Panc1 (cell line): ENCODE measurements at places on chromosomes 7 and 10.

DNA sequence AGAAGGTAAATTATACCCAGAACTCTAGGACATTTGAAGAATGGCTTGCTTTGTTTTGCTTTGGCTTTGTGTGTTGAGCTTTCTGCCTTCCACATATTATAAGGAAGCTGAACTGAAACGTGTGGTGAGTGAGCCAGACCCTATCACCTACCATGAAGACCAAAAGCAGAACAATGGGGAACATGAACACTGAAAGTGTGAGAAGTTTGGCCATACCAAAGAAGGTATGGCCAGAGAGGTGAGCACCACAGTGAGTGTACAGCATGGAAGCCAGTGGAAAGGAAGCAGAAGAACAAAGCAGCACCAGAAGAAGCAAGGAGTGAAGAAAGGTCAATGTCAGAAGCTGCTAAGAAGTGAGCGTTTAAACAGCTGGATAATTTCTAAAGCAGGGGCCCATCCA, 59.7 kb upstream of the CCDC71L start:
- no peak for DNase-seq

DNA sequence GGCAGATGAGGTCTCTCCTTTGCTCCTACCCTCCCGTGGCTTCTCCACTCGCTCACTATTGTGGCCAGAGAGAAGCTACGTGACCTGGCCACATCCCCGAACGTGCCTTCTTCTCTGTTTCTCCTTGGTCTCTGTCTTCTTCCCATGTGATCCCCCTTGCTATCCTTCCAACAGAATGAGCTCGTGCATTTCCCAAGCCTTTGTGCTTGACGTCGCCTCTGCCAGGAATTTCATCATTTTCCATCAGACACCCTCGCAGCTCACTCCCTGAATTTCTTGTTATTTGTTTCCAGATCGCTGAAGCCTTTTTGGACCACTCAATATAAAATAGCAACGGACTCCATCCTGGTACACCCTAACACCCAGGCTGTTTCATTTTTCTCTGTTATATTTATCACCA, 13.8 kb upstream of the INHBA start:
- DNase-seq, result no peak

DNA sequence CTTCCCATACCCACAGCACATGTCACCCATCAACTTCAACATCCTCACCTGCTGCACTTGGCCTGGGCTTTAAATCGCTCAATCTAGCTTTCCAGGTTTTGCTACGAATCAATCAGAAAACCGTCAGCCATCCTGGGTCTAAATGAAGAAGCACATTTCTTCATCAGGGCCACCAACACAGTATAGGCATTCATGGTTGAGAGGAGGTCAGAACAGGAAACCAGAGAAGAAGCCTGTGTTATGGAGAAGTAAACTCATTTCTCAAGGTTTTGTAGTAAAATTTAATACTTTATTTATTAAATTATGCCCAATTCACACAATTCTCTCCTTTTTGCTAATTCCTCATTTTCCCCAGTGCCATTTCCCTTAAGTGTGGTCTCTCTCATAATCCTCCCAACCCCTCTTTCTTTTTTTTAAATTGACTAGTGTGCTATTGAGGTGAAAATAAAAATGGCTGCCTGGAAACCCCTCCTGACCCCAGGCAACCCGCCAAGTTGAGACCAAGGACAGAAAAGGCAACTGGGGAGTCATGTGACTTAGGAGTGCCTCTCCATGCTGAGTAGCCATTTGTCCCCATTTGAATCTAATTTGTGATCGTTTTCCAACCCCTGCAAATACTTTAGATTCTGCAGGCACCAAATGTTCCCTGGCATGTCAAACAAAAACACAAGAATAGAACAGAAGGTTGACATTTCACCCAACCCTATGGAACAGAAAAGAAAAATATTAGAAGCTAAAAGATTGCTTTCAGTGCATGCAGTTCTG, 181.1 kb upstream of the NAMPT start:
- DNase-seq, result no peak

GRCh38 chr10:97121041-97121440, 64.7 kb downstream of the SLIT1 start:
- DNase-seq, result no peak

GRCh38 chr7:87420173-87420572, 55.3 kb downstream of the ABCB4 start:
- no peak for DNase-seq

DNA sequence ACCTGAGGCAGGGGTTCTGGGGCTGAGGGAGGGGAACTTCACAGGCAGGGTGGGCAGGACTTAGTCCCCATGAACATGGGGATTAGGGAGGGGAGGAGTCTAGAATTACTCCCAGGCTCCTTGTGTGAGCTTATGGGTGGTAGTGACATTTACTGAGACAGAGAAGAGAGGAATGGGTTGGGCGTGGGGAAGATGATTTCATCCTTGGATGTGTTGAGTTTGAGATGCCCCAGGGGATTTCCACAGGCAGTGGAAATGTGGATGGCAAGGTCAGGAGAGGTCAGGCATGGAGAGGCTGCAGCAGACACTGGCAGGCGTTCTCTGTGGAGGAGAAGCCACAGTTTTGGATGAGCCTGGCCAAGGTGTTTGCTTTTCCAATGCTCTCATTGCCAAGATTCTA, 26.4 kb upstream of the GSDME start:
- DNase-seq, result no peak
